ENCODE measurements at places on chromosomes 12 and 14.
A peak's percentile ranks its signal among the peaks of the same experiment; 100 is the strongest.

GRCh38 chr14:59819446-59820088 lies 51.0 kb downstream of the RTN1 start:
- no peaks in the 10 kb centered on the region for H3K27me3 ChIP-seq
- DNase-seq: no peak
- no peak overlapping the region for H3K27ac ChIP-seq
- no peak overlapping the region for H3K4me3 ChIP-seq
- no peaks in the 10 kb centered on the region for H3K36me3 ChIP-seq

GRCh38 chr12:126156806-126157574 lies 1091.8 kb downstream of the AACS start:
- H3K4me3 ChIP-seq: no peak overlapping the region
- no peak for DNase-seq
- H3K27ac ChIP-seq: no peak overlapping the region
- H3K27me3 ChIP-seq: no peaks in the 10 kb centered on the region
- H3K4me1 ChIP-seq: no peaks in the 10 kb centered on the region
- no peaks in the 10 kb centered on the region for H3K36me3 ChIP-seq

DNA sequence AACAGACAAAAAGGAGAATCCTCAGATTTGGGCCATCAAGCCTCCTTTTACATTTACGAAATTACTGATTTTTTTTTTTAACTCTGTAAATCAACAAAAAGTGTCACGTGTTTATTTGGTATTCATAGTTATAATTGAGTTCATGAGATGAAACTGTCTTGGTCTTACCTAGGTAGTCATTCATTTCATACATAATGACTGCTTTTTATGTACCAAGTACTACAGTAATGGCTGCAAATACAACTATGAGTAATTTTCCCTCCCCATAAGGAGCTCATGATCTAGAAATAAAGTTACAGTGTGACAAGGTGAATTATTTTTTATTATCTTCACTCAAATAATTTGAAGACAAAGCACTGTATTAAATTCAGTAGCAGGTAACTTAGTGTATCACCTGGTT lies 6.4 kb upstream of the TBK1 start:
- no peak for DNase-seq
- no peak overlapping the region for H3K4me3 ChIP-seq
- H3K27ac ChIP-seq: no peak overlapping the region
- no peaks in the 10 kb centered on the region for H3K4me1 ChIP-seq
- H3K36me3 ChIP-seq: peaks cover 77% of the 10 kb centered on the region

GRCh38 chr12:104355630-104356029 lies 52.1 kb downstream of the EID3 start:
- no peak overlapping the region for H3K27ac ChIP-seq
- no peaks in the 10 kb centered on the region for H3K27me3 ChIP-seq
- H3K4me1 ChIP-seq: peaks cover 3% of the 10 kb centered on the region
- H3K4me3 ChIP-seq: no peak overlapping the region
- DNase-seq: peak; percentile 37

DNA sequence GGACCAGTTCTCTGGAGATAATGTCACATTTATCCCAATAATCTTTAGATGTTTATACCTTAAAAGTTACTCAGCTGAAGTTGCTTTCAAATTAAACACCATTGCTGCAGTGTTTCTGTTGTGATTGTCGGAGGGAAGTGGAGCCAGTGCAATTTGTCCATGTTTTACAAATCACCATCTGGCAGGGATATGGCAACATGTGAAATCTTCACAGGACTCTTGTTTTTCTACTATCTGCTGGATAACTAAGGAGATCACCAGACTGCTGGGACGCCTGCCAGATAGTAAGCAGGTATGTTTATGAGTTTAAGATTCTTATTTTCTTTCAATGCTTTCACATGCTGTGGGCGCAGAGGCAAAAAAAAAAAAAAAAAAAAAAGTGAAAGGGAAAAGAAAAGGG lies 100.3 kb upstream of the SOX5 start:
- no peak for DNase-seq
- no peaks in the 10 kb centered on the region for H3K36me3 ChIP-seq
- H3K27me3 ChIP-seq: no peaks in the 10 kb centered on the region
- H3K27ac ChIP-seq: no peak overlapping the region
- peaks cover 9% of the 10 kb centered on the region for H3K4me1 ChIP-seq
- no peak overlapping the region for H3K4me3 ChIP-seq

- H3K27ac ChIP-seq: no peak overlapping the region
- no peak overlapping the region for H3K4me3 ChIP-seq
- peaks cover 27% of the 10 kb centered on the region for H3K27me3 ChIP-seq
- no peak for DNase-seq
- no peaks in the 10 kb centered on the region for H3K36me3 ChIP-seq
- H3K4me1 ChIP-seq: peaks cover 5% of the 10 kb centered on the region
Measured at GRCh38 chr12:49548481-49548821, 9.6 kb downstream of the KCNH3 start.

DNA sequence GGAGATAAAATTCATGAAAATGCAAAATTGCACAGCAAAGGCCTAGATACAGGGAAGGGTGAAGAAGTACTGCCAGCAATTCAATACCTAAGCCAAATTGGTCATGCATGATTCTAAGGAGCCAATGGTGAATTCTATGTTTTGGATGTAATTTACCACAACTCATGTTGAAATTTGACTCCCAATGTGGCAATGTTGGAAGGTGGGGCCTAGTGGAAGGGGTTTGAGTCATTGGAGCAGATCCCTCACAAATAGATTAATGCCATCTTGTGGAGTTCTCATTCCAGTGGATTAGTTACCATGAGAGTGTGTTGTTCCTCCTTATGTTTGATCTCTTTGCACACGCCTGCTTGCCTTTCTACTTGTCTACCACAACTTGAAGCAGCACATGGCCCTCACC lies 194.0 kb upstream of the ALG10 start:
- no peak overlapping the region for H3K27ac ChIP-seq
- peaks cover 15% of the 10 kb centered on the region for H3K4me1 ChIP-seq
- H3K27me3 ChIP-seq: no peaks in the 10 kb centered on the region
- H3K4me3 ChIP-seq: no peak overlapping the region

DNA sequence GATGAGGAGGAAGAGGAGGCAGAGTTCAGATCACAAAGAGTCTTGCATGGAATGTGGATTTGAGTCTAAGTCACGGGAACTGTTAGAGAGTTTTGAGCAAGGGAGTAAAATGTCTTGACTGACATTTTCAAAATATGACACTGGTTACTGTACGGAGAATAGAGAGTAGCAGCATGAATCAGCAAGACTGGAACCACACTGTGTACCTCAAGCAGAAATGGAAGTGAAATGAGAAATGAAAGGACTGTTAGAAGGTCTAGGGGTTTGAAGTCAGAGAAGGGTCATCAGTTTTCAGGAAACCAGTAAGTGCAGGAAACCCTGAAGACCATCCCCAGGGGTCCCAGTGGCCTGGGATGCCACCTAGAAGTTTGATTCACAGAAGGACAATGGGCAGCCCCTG lies 236.3 kb downstream of the GALC start:
- no peak overlapping the region for H3K4me3 ChIP-seq
- H3K27ac ChIP-seq: no peak overlapping the region

GRCh38 chr12:16118586-16118985 lies 158.9 kb downstream of the SLC15A5 start:
- no peak overlapping the region for H3K4me3 ChIP-seq
- no peaks in the 10 kb centered on the region for H3K27me3 ChIP-seq
- H3K4me1 ChIP-seq: no peaks in the 10 kb centered on the region
- H3K27ac ChIP-seq: no peak overlapping the region

- H3K4me1 ChIP-seq: no peaks in the 10 kb centered on the region
- H3K4me3 ChIP-seq: no peak overlapping the region
- H3K36me3 ChIP-seq: no peaks in the 10 kb centered on the region
Measured at GRCh38 chr12:17206553-17206952, 600.6 kb upstream of the LMO3 start.

- peaks cover 13% of the 10 kb centered on the region for H3K36me3 ChIP-seq
- H3K4me3 ChIP-seq: no peak overlapping the region
- no peak for DNase-seq
Measured at GRCh38 chr14:69711065-69711464, 55.9 kb upstream of the SRSF5 start.

GRCh38 chr14:69092840-69093422 lies 60.0 kb downstream of the DCAF5 start:
- peak overlapping the region; percentile 33 for H3K27ac ChIP-seq
- peaks cover 29% of the 10 kb centered on the region for H3K36me3 ChIP-seq
- no peaks in the 10 kb centered on the region for H3K27me3 ChIP-seq
- peaks cover 60% of the 10 kb centered on the region for H3K4me1 ChIP-seq
- no peak for DNase-seq
- H3K4me3 ChIP-seq: no peak overlapping the region

DNA sequence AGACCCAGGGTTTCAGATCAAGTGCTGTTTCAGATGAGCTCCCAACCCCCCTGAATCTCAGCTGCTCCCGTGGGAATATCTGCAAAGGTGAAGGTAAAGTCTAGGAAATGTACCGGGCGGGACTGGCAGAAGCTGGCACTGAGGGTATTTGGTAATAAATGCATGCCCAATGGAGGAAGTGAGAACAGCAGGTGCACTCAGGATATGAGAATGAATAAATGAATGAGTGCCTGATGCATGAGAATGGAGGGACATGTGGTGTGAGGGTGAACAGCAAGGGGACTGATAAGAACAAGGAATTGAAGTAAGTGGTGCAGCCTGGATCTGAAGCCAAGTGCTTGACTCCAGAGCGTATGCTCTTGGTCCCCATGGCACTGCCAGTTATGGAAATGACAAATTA lies 11.6 kb downstream of the RAPGEF3 start:
- H3K27me3 ChIP-seq: no peaks in the 10 kb centered on the region
- no peak for DNase-seq

GRCh38 chr12:70268972-70269371 lies 25.7 kb downstream of the CNOT2 start:
- H3K27ac ChIP-seq: no peak overlapping the region
- DNase-seq: no peak

GRCh38 chr14:28407996-28408395 lies 358.6 kb upstream of the FOXG1 start:
- H3K4me1 ChIP-seq: no peaks in the 10 kb centered on the region
- H3K27me3 ChIP-seq: no peaks in the 10 kb centered on the region
- DNase-seq: no peak
- H3K36me3 ChIP-seq: no peaks in the 10 kb centered on the region
- no peak overlapping the region for H3K4me3 ChIP-seq

- no peak overlapping the region for H3K4me3 ChIP-seq
- H3K27ac ChIP-seq: no peak overlapping the region
- H3K36me3 ChIP-seq: no peaks in the 10 kb centered on the region
- H3K27me3 ChIP-seq: peaks cover 25% of the 10 kb centered on the region
Measured at GRCh38 chr12:52380271-52380694, 5.2 kb downstream of the KRT84 start.

GRCh38 chr14:59295951-59296350 lies 107.5 kb downstream of the DAAM1 start:
- no peak for DNase-seq
- no peak overlapping the region for H3K27ac ChIP-seq
- no peak overlapping the region for H3K4me3 ChIP-seq
- peaks cover 25% of the 10 kb centered on the region for H3K4me1 ChIP-seq
- H3K27me3 ChIP-seq: no peaks in the 10 kb centered on the region
- peaks cover 3% of the 10 kb centered on the region for H3K36me3 ChIP-seq

DNA sequence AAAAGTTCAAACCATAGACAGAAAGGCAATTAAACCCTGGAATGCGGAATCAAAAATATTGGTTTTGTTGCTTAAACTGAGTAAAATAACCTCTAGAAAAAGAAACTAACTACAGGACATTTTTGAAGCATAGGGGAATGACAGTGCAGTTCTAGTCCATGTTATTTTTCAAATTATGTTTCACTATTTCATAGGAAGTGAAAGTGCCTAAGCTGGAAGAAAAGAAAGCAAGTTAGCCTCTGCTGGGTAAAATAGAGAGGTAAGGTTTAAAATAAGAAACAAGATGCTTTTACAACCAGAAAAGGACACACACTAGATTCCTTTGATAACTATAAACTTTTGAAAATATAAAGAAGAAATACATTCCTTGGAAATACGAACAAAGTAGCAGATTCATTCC lies 1.1 kb downstream of the CLECL1 start:
- no peaks in the 10 kb centered on the region for H3K27me3 ChIP-seq
- no peaks in the 10 kb centered on the region for H3K36me3 ChIP-seq

GRCh38 chr12:80100591-80100990 lies 1.3 kb downstream of the OTOGL start:
- H3K27me3 ChIP-seq: no peaks in the 10 kb centered on the region
- H3K4me1 ChIP-seq: peaks cover 6% of the 10 kb centered on the region
- H3K27ac ChIP-seq: no peak overlapping the region
- DNase-seq: no peak

- H3K36me3 ChIP-seq: no peaks in the 10 kb centered on the region
- H3K27ac ChIP-seq: no peak overlapping the region
- H3K4me1 ChIP-seq: no peaks in the 10 kb centered on the region
Measured at GRCh38 chr14:38078393-38078792, 129.3 kb upstream of the SSTR1 start.

GRCh38 chr14:95889236-95889979 lies 12.8 kb downstream of the TUNAR start:
- no peak overlapping the region for H3K27ac ChIP-seq

- peak; percentile 47 for DNase-seq
- H3K27ac ChIP-seq: peak overlapping the region; percentile 31
- H3K36me3 ChIP-seq: no peaks in the 10 kb centered on the region
- no peaks in the 10 kb centered on the region for H3K27me3 ChIP-seq
- H3K4me1 ChIP-seq: peaks cover 15% of the 10 kb centered on the region
Measured at GRCh38 chr14:61080591-61081010, 99.6 kb downstream of the SLC38A6 start.

GRCh38 chr14:69328317-69328716 lies 68.4 kb downstream of the GALNT16 start:
- H3K27me3 ChIP-seq: no peaks in the 10 kb centered on the region
- H3K27ac ChIP-seq: no peak overlapping the region
- DNase-seq: no peak
- no peaks in the 10 kb centered on the region for H3K4me1 ChIP-seq
- H3K36me3 ChIP-seq: no peaks in the 10 kb centered on the region
- no peak overlapping the region for H3K4me3 ChIP-seq

GRCh38 chr14:100669468-100669867 lies 57.2 kb upstream of the DLK1 start:
- H3K36me3 ChIP-seq: no peaks in the 10 kb centered on the region
- no peaks in the 10 kb centered on the region for H3K27me3 ChIP-seq
- H3K4me1 ChIP-seq: peaks cover 14% of the 10 kb centered on the region
- H3K27ac ChIP-seq: no peak overlapping the region

DNA sequence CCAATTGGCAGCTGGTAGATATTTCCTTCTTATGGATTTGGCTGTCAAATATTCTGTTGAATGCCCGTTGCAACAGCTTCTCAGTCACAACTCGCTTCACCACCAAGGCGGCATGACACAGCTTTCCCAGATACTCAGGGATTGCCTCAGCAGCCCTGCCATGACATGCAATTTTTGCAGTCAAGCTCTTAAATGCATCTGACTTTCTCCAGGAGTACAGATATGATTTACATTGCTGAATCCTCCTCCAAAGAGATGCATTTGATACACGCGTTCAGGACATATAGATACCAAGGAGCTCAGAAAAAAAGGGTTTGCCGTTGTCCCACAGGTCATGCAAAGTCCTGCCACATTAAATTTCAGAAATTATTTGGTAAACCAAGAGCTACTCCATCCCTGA lies 6.5 kb downstream of the KRT5 start:
- H3K4me3 ChIP-seq: no peak overlapping the region
- H3K27me3 ChIP-seq: peaks cover 8% of the 10 kb centered on the region
- H3K36me3 ChIP-seq: no peaks in the 10 kb centered on the region
- H3K27ac ChIP-seq: no peak overlapping the region
- DNase-seq: no peak

All from SJSA1 (cell line).